ENCODE measurements at places on chromosomes 3 and 15.

- peak; percentile 84 for DNase-seq
Measured at GRCh38 chr3:11770477-11771391, 76.0 kb downstream of the TAMM41 start.

DNA sequence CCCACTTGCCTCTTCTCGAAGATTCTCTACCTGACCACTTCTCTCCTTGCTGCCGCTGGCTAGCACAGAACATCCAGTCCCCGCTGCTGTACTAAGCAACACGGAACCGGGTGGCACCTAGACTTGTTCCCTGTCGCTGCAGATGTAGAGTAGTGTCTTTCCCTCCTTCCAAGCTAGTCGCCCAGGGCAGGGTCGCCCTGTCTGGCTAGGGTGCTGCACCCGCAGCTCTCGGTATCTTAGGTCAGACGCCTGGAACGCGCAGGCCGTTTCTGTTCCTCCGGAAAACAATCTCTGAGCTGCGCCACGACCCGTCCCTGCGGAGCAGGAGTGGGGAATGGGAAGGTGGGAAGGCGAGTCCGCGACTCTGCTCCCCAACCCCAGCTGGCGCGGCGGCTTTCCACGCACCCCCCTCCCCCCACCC is 758 bp upstream of the SNX33 start:
- no peak for DNase-seq

DNA sequence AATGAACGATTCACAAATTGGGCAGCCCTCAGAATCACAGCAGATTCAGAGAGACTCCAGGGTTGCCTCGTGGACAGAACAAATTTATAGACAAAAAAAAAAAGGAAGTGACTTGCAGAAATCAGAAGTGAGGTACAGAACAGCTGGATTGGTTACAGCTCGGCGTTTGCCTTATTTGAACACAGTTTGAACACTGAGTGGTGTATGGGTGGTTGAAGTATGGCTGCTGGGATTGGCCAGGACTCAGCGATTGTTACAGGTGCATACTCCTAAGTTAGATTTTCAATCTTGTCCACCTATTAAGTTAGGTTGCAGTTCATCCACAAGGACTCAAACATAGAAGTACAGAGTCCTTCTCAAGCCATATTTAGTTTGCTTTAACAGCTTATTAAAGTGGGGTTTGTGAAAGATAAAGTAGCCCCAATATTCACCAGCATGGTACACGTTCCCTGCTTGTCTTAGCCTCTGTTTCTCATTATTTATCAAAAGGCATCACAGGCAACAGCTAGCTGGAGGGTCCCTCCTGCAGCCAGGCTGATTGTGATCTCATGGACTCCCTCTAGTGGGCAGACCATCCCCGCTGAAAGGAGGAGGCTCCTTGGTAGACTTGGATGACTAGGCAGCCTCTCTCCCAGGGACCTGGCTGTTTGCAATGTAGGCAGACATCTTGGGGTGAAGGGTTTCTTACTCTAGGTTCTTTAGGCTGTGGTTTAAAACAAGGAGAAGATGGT is 17.6 kb upstream of the ALDH1L1 start:
- peak; percentile 79 for DNase-seq

- no peak for DNase-seq
Measured at GRCh38 chr15:49232236-49232806, 62.3 kb downstream of the GALK2 start.

DNA sequence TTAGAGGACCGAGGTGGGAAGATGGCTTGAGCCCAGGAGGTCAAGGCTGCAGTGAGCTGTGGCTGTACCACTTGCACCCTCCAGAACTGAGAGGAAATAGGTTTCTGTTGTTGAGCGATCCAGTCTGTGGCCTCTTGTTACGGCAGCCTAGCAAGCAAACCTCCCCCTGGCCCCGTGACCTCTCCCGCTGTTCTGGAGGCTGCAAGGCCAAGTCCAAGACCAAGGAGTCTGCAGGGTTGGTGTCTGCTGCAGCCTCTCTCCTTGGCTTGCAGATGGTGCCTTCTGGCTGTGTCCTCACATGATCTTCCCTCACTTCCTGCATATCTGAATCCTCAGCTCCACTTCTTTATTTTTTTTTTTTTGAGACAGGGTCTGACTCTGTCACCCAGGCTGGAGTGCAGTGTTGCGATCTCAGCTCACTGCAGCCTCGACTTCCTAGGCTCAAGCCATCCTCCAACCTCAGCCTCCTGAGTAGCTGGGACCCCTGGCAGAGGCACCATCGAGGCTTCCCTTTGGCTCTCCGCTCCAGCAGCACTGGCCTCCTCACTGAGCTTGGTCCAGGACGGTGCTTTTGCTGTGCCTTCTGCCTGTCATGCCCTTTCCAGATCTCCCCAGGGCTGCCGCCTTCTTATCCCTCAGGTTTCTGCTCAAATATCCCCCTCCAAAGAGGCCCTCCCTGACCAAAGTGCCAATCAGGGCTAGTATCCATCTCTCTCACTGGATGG is 18.0 kb upstream of the PLXND1 start:
- no peak for DNase-seq

- peak; percentile 22 for DNase-seq
Measured at GRCh38 chr15:83066034-83066733, 868 bp downstream of the BTBD1 start.

DNA sequence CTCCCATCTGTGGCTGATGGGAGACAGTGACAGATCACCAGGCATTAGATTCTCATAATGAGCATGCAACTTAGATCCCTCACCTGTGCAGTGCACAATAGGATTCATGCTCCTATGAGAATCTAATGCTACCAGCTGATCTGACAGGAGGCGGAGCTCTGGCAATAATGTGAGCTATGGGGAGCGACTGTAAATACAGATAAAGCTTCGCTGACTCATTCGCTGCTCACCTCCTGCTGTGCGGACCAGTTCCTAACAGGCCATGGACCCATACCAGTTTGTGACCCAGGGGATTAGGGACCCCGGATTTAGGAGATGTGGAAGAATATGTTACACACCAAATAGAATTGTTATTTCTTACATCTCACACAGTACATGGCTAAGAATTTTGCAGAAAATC is 6.7 kb downstream of the ARGFX start:
- DNase-seq: peak; percentile 42

GRCh38 chr3:39279745-39280517 is at the start of gene CX3CR1:
CX3CR1 (minus strand) TSS chr3:39280036; CDS start chr3:39266509, 13,527 bp downstream.
- no peak for DNase-seq

- DNase-seq: peak; percentile 6
Measured at GRCh38 chr15:79505956-79506355, 73.8 kb downstream of the MINAR1 start.

DNA sequence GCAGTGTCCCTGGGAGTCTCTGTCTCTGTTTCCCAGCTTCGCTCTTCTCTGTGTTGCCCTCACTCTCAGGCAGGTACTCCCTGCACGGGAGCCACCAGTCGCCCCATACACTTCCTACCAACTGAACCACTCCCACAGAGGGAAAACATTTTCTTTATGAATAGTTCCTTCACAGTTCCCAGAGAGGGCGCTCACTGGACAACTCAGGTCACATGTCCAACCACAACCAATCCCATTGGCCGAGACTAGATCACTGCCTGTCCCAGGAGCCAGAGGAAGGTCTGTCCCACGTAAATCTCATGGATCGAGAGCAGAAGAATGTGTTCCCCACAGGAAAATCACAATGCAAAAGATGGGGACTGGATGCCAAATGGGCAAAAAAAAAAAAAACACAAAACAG is 26.1 kb downstream of the GRK7 start:
- DNase-seq: peak; percentile 22

DNA sequence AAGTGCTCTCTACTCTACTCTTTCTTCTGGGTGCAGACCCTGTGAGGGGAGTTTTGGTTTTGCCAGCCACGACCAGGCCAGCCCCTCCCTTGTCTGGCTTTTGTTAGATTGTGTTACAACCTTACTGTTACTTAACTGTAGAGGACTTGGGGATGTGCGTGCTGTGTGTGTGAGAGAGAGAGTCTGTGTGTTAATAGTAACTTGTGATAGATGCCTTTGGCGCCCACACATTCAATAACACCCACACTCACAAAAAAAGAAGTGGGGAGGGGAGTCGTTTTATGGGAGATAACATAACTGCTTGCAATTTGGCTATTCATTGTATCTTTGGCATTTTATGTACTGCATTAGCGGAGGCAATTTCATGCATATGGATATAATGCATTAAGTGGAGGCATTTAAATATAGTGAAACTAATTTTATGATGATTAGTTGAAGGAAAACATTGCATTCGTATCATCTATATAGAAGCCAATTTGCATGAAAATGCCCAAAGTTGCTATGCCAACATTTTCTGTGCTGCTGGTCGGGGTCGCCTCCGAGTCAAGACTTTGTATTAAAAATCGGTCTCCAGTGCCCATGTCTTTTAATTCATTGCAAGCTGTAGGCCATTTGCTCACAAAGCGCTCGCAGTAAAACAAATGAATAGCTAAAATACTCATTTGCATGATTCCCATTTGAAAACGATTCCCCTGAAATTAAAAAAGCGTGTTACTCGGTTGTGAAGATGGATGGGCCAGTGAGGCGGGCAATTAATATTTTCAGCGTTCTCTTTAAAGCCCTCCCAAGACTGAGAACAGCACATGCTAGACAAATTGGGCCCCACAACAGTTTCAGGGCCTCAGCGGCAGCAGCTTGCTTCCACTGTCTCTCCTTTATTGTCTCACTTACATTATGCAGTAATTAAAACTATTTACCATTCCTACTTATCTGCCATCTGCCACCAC is 158.5 kb upstream of the SMAD3 start:
- DNase-seq: no peak

GRCh38 chr15:70376929-70377691 is 279.4 kb upstream of the TLE3 start:
- DNase-seq: peak; percentile 33

GRCh38 chr3:69562020-69562419 is 176.1 kb upstream of the FRMD4B start:
- DNase-seq: no peak

- DNase-seq: peak; percentile 96
Measured at GRCh38 chr3:124845406-124845805, 41.8 kb downstream of the ITGB5 start.

GRCh38 chr3:98657457-98657856 is 64.0 kb upstream of the CPOX start:
- DNase-seq: peak; percentile 15

DNA sequence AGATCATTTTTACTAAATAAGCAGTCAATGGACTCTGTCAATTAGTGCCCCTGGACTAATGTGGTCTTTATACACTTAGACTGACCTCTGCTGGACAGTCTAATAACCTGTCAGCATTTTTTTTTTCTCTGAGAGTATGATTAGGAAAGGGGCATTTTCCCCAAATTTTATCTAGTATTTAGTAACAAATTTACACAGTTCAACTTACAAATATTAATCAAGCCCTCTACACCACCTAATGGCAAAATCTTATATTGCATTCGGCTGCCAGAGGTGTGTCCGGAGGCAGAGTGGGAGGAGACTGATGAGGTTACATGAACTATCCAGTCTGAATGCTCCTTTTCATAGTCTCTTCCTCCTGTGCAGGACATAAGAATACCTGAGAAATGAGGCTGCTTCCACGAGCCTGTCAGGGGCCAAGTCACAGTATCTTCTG is 36.0 kb upstream of the COLQ start:
- peak; percentile 79 for DNase-seq

DNA sequence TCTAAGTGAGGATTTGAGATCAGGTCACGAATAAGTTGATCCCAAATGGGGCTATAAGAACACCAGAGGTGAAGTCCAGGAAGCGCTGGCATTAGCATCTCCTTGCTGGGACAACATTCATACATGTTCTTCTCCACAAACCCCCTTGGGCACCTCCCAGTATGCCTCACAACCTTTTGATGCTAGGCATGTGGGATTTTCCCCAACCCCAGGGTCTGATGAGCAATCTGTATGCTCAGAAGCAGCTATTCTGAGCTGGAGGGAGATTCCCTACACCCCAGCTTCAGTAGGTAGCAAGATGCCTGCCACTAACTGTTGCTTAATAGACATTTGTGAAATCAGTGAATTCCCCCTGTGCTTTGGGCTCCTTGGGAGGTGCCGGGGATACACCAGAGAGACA is 32.2 kb downstream of the SLC6A11 start:
- peak; percentile 2 for DNase-seq

- DNase-seq: peak; percentile 100
Measured at GRCh38 chr15:36428102-36428845, 151.2 kb upstream of the CDIN1 start.

DNA sequence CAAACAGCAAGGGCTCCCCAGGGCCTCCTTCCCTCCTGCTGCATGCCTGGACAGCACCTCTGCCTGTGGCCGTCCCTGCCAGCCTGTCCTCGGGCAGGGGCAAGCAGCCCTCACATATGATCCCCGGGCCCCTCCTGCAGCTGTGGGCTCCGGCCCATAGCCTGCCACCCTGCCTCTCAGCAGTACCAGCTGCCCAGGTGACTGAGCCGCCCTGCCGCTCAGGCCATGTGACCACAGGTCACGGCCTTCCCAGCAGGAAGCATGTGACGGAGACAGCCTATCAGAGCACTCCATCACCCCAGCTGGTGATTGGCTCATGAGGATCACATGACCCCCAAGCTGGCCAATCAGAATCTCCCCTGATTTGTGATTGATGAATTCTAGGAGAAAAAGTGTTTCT is 23.9 kb downstream of the ALDH1L1 start:
- no peak for DNase-seq

- DNase-seq: peak; percentile 44
Measured at GRCh38 chr3:31448035-31448881, 84.5 kb upstream of the STT3B start.

- no peak for DNase-seq
Measured at GRCh38 chr15:55710286-55710685, 32.7 kb downstream of the PRTG start.

- no peak for DNase-seq
Measured at GRCh38 chr3:6697722-6698121, 163.2 kb upstream of the GRM7 start.

DNA sequence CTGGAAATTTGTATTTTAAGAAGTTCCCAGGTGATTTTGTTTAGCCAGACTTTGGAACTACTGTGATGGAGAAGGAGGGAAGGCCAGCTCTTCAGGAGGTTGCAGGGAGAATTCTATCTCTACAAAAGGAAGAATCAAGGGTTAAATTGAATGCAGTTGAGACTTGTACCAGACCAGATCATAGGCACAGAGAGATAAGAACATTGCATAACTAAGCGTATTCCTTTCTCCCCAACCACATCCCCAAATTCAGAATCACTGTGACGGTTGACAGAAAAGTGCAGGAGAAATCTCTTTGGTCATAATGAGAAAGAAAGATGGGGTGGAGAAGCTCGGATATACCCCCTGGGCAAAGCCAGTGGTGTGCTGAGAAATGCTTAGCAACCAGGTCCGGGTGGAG is 7.2 kb downstream of the PLD1 start:
- no peak for DNase-seq

GRCh38 chr3:101204246-101204645 is 116.1 kb downstream of the IMPG2 start:
- DNase-seq: no peak

GRCh38 chr3:39362192-39362591 is 21.0 kb upstream of the SLC25A38 start:
- no peak for DNase-seq

- no peak for DNase-seq
Measured at GRCh38 chr3:67946436-67946835, 292.0 kb upstream of the SUCLG2 start.

Measured in ELR (cell line).